ENCODE measurements at places on chromosomes 1 and 21.
A peak's percentile ranks its signal among the peaks of the same experiment; 100 is the strongest.

- DNase-seq = no peak
These were observed 49.2 kb upstream of the IGSF21 start for GRCh38 chr1:18058206-18058921.

DNA sequence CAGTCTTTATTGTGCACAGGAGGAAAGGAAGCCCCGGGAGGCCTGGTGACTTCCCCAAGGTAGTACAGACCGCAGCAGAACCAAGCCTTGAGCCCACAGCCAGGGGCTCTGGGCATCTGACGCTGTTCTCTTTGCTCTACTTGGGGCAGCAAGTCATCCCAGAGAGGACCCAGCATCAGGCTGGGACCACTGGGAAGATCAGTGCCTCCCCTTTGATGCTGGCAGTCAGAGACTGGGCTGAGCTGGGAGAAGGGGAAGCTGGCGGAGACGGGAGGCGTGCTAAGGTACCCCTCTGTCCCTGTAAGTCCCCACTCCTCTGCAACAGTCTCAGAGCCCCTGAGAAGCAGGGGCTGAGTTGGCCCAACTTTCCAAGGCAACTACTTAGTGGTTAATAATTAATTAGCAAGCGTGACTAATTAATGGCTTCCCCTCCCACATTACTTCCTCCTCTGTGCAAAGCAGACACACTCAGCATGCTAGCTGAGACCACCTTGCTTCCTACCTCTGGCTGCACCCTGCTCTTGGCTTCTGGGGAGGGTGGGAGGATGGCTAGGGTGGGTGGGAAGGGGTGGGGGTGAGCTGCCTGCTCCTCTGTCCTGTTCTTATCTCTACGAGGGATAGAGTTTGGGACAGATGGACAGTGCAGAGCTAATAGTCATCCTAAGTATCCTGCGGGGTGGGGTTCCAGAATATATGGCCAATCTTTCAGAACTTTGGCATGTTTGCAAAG lies 1.3 kb downstream of the INAVA start:
- DNase-seq = no peak

GRCh38 chr1:37497832-37498231 lies 16.7 kb downstream of the MEAF6 start:
- DNase-seq = no peak

- no peak for DNase-seq
These were observed 161.3 kb downstream of the CLEC20A start for GRCh38 chr1:178335426-178335825.

- DNase-seq = no peak
These were observed 375.9 kb upstream of the DUSP10 start for GRCh38 chr1:222117809-222118208.

DNA sequence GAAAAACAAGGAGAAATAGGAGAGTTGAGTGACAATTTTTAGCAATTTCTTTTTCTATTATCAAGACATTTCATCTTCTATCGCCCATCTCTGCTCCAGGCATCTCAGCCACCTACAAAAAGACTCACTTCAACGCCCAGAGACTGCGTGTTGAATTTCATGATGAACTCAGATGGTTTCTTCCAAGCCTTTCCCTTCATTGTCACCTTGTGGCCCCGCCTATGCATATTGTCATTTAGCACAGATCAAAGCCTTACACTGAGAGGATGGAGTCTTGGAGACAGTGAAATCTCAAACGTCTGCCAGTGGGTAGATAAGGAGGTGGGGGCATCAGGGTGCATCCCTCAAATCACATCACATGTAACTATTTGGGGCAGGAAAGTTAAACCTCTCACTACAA lies 319.4 kb downstream of the SIPA1L2 start:
- DNase-seq = no peak

GRCh38 chr1:214637722-214638458 lies 34.9 kb downstream of the CENPF start:
- peak; percentile 11 for DNase-seq

- DNase-seq = no peak
These were observed 21.0 kb downstream of the RSPH1 start for GRCh38 chr21:42475036-42475435.

- no peak for DNase-seq
These were observed 21.0 kb downstream of the DIRAS3 start for GRCh38 chr1:68029444-68029843.

DNA sequence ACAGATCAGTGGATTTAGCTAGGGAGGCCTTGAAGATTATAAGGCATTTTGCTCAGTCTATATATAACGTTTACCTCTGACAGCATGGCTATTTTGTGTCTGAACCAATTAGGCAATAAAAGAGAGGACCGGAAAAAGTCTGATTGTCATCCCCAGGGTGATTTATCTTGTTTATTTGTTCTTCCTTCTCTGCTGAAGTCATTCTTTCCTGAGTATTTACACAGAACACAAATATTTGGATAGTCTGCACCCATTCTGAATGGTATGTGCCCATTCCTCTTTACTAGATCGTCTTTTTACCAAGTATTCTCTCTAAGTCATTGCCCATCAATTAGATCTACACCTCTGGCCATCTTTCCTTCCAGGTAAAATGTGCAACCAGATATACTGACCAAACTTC lies 1602.9 kb downstream of the KCNT2 start:
- no peak for DNase-seq

GRCh38 chr21:38243732-38244406 lies 12.9 kb upstream of the KCNJ15 start:
- DNase-seq = no peak

- DNase-seq = no peak
These were observed 391.1 kb downstream of the PLPP3 start for GRCh38 chr1:56188221-56188620.

- peak; percentile 48 for DNase-seq
These were observed at the start of gene S100A5 for GRCh38 chr1:153540394-153541361. Gene S100A5 (minus strand): TSS chr1:153540934. CDS start chr1:153540191, 743 bp downstream.

- DNase-seq = no peak
These were observed 8.3 kb downstream of the TRNP1 start for GRCh38 chr1:27001570-27002360.

DNA sequence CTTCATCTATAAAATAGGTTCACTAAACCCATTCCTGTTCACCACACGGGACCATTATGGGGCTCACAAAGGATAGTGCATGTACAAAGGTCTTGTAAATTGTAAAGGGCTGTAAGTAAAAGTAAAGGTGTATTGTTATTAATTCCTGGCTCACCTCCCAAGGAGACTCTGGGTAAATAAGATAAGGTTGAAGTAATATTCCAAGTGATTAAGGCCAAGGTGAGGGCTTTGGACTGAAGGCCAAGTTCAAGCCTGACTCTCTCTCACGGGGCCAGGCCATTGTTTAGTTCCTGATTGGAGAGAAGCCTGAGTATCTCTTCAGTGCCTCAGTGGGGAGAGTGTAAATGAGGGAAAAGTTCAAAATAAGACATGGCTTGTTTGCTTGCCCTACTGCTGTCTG lies 19.5 kb upstream of the ZFYVE9 start:
- DNase-seq = no peak

DNA sequence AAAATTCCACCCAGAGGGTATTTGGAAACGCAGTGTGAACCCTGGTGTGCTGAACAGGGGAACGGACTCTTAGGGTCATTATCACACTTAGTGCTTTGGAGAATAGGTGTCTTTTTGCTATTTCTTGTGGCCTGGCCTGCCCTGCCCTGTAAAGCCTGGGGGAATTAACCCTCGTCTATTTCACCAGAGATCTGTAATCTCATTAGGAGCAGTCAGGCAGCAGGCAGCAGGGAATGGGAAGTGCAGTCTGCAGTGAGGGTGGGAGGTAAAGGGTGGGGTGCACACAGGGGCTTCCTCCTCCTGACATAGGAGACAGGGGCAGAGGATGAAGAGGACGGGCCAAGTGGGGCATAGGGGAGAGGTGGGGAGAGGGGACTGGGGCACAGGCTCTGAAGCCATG lies 1.1 kb upstream of the SLC1A7 start:
- no peak for DNase-seq

GRCh38 chr1:193476748-193477147 lies 290.3 kb upstream of the B3GALT2 start:
- no peak for DNase-seq

DNA sequence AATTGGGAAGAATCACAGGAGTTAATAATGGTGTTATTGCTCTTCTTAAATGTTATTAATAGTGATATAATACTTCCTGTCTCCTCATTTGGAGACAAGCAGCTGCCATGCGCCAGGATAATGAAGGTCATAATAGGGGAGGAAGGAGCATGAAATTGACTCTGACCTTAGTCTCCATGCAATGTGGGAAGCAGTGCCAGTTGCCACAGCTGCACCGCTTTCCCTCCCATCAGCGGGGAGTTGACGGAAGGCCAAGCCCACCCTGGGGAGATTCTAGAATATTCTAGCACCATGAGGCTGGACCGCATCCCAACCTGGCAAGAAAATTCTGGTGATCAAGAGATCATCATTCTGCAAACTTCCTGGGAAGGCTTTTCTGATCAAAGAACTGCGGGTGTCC lies 11.0 kb upstream of the OLIG1 start:
- DNase-seq = no peak

- no peak for DNase-seq
These were observed 16.1 kb downstream of the PRRC2C start for GRCh38 chr1:171501305-171502024.

DNA sequence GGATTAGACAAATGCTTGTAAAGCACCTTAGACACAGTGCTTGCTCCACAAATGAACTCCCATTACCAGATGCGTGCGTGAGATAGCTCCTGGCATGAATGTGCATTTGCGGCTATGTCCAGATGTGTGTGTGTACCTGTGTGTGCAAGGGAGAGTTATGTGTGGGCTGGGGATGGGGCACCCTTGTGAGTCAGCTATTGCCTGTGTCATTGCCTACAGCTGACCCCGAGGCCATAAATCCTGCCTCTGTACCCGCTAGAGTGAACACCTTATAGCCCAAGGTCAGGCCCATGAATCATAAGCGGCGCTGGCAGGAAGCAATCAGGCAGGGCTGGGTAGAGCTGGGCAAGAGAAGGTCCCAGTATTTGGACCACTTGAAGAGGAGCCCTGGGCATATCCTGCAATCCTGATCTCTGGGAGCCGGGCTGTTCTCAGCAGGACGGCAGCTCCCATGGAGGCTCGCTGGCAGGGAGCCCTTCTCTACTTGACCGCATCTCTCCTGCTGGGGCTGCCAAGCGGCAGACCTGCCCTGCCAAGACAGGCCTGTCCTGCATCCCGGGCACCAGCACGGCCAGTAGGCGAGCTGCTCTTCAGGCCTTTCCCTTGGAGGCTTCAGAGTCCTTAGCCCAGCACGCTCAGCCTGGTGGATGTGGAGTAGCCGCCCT lies 86.4 kb downstream of the TMEM53 start:
- no peak for DNase-seq

DNA sequence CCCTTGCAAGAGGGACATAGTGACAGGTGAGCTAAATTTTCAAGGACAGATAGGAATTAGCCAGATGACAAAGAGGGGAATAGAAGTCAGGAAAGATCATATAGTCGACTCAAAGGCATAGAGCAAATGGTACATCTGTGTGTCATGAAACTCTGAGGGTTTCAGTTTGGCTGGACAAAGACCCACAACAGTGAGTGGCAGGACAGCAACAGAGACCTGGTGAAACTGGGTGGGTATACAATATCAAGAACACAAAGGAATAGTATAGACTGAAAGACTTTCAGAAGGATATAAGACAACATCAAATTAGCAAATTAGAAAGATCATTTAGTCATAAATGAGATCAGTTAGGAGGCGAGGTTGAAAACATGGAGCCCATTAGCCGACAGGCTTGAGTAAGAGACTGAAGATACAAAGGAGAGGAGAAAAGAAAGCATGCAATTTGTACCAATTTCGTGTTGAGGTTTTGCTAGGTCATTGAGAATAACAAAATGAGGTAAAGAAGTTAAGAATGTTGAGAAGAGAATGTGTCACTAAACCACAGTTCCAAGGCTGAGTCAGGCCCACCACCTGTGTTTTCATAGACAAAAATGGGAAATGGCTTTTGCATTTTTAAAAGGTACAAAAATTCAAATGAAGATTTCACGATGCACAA lies 213.8 kb downstream of the HHIPL2 start:
- DNase-seq = no peak

DNA sequence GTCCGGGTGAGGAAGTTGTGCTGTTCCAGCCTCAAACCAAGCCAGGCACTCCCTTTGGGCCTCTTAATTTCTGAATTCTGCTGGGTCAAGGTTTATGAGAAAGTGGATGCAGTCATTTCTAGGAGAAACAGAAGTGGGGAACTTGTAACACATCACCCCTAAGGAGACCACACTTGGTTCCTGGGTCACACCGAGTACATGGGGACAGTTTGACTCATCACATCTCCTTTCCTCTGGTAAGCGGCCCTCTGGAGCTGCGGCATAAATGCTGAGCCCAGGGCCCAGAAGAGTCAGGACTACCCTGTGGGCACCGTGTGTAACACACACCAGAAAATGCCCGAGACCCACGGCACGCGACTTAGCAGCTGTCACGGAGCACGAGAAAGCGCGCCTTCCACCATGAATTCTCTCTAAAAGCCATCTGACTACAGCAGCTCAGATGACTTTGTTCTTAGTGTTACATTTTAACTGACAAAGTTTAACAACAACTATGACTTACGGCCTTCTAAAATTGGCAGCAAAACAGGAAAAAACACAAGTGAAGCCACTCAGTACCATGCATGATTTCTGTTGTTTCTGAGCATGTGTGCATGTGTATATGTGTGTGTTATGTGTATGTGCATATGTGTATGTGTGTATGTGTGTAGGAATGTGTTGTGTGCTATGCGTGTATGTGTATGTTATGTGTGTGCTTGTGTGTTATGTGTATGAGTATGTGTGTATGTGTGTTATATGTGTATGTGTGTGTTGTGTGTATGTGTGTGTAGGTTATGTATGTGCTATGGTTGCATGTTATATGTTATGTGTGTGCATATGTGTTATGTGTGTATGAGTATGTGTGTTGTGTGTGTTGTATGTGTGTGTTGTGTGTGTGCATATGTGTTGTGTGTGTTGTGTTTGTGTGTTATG lies 50.8 kb downstream of the TOMM20 start:
- peak; percentile 69 for DNase-seq

DNA sequence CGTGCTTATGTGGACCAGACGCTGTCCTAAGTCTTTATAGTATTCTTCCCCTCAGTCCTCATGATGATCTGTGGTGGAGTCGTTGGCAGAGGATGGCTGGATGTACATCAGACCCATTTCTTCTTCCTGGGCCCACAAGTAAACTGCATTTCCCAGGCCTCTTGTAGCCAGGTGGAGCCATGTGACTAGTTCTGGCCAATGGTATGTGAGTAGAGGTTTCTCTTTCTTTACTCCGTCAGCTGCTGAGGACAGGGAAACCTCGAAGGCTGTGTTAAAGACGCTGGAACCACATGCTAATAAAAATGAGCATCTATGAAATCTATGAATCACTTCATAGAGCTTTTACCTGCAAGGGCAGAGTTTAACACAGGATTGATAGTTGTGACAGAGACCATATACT lies 18.7 kb upstream of the ZNF362 start:
- no peak for DNase-seq

DNA sequence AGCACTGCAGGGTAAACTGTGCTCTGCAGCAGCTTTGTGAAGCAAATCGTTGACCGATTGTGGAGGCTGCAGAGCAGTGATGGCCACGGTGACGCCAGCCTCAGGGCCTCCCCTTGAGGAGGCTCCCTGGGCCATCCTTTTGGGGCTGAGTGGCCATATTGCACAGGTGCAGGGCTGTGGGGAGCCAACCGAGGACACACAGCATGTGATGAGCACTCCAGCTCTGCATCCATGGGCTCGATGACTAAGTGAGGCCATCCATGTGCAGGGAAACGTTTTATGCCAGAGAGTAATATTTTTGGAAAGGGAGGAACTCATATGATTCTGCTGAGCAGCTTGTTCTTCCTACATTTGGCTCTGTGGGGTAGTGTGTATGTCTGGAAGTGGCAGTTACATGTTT lies 24.6 kb downstream of the KCNK1 start:
- no peak for DNase-seq
